ENCODE measurements at places on chromosomes 3 and 15.

DNA sequence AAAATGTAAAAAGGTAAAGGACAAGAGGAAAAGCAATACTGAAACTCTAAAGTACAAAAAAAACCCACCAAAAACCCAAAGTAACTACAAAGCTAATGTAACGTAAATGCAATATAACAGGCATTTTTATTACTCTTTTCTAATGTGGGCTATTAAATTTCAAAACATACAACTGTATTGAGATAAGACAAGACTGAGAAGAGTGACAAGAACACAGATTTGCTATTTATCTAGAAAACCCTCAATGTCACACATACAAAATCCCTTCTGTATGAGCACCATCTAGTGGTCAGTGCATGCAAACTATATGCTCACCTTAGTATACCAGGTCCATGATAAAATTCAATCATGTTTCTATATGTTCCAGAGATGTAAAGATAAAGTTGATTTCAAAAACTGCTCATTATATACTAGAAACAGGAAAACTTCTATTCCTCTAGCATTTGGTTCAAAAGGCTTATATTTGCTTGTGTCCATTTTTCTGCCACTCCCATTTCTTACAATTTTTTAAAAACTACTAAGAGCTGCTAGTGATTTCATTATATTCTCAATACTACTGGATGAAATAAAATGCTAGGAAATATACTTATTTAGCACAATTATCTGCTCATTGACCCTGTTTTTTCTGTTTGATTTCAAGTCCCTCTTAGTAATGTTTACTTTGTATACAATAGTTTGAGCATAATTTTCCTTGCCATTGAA, 111.4 kb downstream of the DLG1 start:
- no peak overlapping the region for H3K27ac ChIP-seq
- no peaks in the 10 kb centered on the region for H3K4me1 ChIP-seq
- H3K4me3 ChIP-seq: no peak overlapping the region
- DNase-seq: no peak

DNA sequence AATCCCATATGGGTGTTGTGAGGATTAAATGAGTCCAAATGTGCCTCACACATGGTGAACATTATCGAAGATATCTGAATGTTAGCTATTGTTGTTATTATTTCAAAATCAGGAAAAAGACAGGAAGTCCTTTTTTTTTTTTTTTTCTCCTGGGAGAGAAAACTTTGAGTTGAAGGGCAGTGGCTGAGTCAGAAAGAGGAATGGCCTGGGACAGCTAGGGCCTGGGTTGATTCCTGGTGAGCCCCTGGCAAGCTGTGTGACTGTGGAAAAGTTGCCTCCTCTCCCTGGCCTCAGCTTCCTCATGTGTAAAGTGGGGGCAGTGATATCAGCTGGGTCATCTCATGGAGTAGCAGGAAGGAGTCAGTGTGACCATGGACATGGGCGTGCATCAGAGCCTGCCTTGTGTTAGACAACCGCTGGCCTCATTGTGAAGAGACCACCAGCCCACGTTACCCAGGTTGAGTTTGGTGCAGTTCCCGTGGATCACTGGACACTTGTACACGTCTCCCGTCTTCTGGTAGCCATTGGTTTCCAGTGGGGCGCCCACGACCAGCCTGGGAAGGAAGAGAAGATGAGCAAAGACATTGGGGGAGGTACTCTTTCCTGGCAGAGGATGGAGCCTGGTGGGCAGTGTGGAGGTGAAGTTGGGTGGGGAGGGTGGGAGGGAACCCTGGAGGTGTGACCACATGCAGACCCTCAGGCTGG, 63.1 kb downstream of the ITGA11 start:
- no peaks in the 10 kb centered on the region for H3K27me3 ChIP-seq
- no peak for DNase-seq
- peaks cover 3% of the 10 kb centered on the region for H3K36me3 ChIP-seq
- peak overlapping the region; percentile 95 for H3K27ac ChIP-seq
- no peak overlapping the region for H3K4me3 ChIP-seq

DNA sequence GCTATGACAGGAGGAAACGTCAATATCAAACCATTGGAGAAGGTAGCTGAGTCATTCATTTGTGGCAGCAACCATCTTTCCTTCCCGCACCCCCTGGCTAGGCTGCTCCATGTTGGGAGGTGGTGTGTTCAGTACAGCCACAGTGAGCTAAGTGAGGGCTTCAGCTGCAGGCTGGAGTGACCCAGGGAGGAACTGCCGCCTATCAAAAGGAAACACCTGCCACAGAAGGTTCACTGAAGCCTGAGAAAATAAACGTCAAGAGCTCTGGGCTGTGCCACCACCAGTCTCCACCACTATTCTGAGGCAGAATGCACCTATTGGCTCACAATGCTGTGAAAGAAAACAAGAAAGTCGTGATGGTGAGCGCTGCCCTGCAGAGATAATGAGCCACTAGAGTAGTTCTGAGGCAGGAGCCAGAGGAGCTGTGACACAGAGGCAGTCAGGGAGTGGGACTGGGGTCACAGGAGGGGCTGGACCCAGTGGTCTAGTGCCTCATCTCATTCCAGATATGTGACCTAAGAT, 34.8 kb upstream of the CD47 start:
- H3K4me3 ChIP-seq: no peak overlapping the region
- DNase-seq: no peak
- H3K4me1 ChIP-seq: peaks cover 2% of the 10 kb centered on the region
- no peaks in the 10 kb centered on the region for H3K27me3 ChIP-seq

GRCh38 chr15:95442107-95442719, 888.3 kb upstream of the NR2F2 start:
- peak overlapping the region; percentile 9 for H3K27ac ChIP-seq
- H3K36me3 ChIP-seq: no peaks in the 10 kb centered on the region
- H3K27me3 ChIP-seq: no peaks in the 10 kb centered on the region
- DNase-seq: no peak
- peaks cover 21% of the 10 kb centered on the region for H3K4me1 ChIP-seq

- H3K27ac ChIP-seq: no peak overlapping the region
- H3K4me3 ChIP-seq: no peak overlapping the region
- no peaks in the 10 kb centered on the region for H3K27me3 ChIP-seq
- DNase-seq: no peak
- no peaks in the 10 kb centered on the region for H3K4me1 ChIP-seq
These were observed 72.3 kb downstream of the CORO2B start for GRCh38 chr15:68650901-68651709.

GRCh38 chr15:98789020-98789419, 140.7 kb downstream of the IGF1R start:
- no peak overlapping the region for H3K27ac ChIP-seq
- peaks cover 25% of the 10 kb centered on the region for H3K4me1 ChIP-seq
- no peak for DNase-seq
- H3K4me3 ChIP-seq: no peak overlapping the region

- H3K4me3 ChIP-seq: no peak overlapping the region
- H3K4me1 ChIP-seq: no peaks in the 10 kb centered on the region
- no peak for DNase-seq
- no peaks in the 10 kb centered on the region for H3K36me3 ChIP-seq
- H3K27me3 ChIP-seq: no peaks in the 10 kb centered on the region
- no peak overlapping the region for H3K27ac ChIP-seq
These were observed 394.1 kb upstream of the NECTIN3 start for GRCh38 chr3:110677506-110677905.

DNA sequence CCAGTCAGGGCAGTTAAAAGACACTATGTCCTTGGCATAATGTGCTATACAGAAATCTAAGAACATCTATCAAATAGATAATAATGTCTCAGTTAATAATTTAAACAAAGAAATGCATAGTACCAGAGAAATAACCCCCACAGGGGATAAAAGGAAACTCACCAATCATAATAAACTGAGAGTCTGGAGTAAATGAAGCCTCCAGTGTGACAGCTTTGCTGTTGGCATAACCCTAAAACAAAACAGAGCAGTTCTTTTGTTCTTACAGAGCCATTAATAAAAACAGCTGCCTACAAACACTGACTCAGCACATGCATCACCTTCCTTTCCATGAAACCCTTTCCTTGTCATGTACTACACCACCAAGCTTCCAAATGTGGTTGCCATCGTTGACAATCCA, 13.5 kb downstream of the PPM1M start:
- H3K27ac ChIP-seq: no peak overlapping the region
- H3K4me1 ChIP-seq: no peaks in the 10 kb centered on the region
- H3K27me3 ChIP-seq: no peaks in the 10 kb centered on the region

- H3K4me3 ChIP-seq: no peak overlapping the region
- H3K27ac ChIP-seq: no peak overlapping the region
- no peak for DNase-seq
- peaks cover 2% of the 10 kb centered on the region for H3K4me1 ChIP-seq
These were observed 70.1 kb downstream of the ZNF609 start for GRCh38 chr15:64530472-64530871.

- no peak overlapping the region for H3K27ac ChIP-seq
- no peaks in the 10 kb centered on the region for H3K4me1 ChIP-seq
- DNase-seq: no peak
- no peak overlapping the region for H3K4me3 ChIP-seq
These were observed 218.5 kb downstream of the BBX start for GRCh38 chr3:107740992-107741896.

- H3K36me3 ChIP-seq: no peaks in the 10 kb centered on the region
- H3K27ac ChIP-seq: peak overlapping the region; percentile 84
- peak overlapping the region; percentile 89 for H3K4me3 ChIP-seq
- no peaks in the 10 kb centered on the region for H3K27me3 ChIP-seq
- no peaks in the 10 kb centered on the region for H3K4me1 ChIP-seq
These were observed 748.5 kb downstream of the ROBO1 start for GRCh38 chr3:79019137-79019923.

GRCh38 chr15:100878648-100879047, 983 bp upstream of the ALDH1A3 start:
- no peaks in the 10 kb centered on the region for H3K27me3 ChIP-seq
- no peak overlapping the region for H3K27ac ChIP-seq
- no peaks in the 10 kb centered on the region for H3K36me3 ChIP-seq
- H3K4me1 ChIP-seq: peaks cover 13% of the 10 kb centered on the region
- peak overlapping the region; percentile 66 for H3K4me3 ChIP-seq

GRCh38 chr15:57649138-57649537, 57.4 kb upstream of the POLR2M start:
- H3K27me3 ChIP-seq: no peaks in the 10 kb centered on the region
- no peaks in the 10 kb centered on the region for H3K36me3 ChIP-seq
- peaks cover 4% of the 10 kb centered on the region for H3K4me1 ChIP-seq
- H3K4me3 ChIP-seq: no peak overlapping the region
- no peak overlapping the region for H3K27ac ChIP-seq

DNA sequence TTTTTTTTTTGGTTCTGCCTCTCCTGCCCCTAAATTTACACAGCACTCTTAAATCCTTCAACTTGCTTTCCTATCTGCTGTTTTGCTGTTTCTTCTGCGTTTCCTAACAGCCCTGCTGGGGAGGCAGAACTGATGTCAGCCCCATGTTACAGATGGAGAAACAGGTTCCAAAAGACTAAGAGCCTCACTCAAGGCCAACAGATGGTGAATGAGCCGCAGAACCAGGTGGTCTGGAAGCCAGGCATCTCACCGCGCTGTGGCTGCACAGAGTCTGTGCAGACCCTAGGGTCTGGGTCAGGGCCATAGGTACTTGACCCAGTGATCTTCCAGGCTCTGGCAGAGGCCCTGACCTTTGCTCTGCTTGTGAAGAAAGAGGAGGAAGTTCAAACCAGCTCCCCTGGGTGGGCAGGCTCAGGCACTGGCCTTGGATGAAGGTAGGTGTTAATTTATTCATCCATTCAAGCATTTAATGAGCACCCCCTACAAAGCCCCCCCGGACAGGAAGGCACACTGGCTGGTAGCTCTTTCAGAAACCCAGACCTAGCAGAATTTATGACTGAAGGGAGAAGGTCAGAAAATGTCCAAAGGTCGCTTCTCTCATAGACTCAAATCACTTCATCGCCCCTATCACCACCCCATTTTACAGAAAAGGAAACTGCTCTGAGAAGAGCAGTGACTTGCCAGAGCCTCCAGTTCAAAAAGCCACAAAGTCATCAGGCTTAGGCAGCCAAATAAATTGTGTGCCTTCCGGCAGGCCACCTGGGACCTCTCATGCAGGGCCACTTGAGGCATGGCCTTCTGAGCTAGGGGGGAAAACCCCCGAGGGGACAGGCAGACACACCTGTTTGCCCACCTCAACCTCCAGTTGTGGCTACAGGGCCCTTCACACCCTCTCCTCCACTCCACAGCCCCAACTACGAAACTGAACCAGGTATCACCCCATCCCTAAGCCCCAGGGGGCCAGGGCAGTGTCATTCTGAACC, 2.7 kb downstream of the CHDH start:
- no peak for DNase-seq
- no peak overlapping the region for H3K4me3 ChIP-seq
- H3K36me3 ChIP-seq: no peaks in the 10 kb centered on the region
- H3K4me1 ChIP-seq: peaks cover 21% of the 10 kb centered on the region
- no peak overlapping the region for H3K27ac ChIP-seq
- H3K27me3 ChIP-seq: no peaks in the 10 kb centered on the region

GRCh38 chr3:162112719-162113118, 616.1 kb downstream of the OTOL1 start:
- no peak overlapping the region for H3K27ac ChIP-seq
- no peak overlapping the region for H3K4me3 ChIP-seq
- H3K36me3 ChIP-seq: no peaks in the 10 kb centered on the region
- no peak for DNase-seq
- no peaks in the 10 kb centered on the region for H3K4me1 ChIP-seq

DNA sequence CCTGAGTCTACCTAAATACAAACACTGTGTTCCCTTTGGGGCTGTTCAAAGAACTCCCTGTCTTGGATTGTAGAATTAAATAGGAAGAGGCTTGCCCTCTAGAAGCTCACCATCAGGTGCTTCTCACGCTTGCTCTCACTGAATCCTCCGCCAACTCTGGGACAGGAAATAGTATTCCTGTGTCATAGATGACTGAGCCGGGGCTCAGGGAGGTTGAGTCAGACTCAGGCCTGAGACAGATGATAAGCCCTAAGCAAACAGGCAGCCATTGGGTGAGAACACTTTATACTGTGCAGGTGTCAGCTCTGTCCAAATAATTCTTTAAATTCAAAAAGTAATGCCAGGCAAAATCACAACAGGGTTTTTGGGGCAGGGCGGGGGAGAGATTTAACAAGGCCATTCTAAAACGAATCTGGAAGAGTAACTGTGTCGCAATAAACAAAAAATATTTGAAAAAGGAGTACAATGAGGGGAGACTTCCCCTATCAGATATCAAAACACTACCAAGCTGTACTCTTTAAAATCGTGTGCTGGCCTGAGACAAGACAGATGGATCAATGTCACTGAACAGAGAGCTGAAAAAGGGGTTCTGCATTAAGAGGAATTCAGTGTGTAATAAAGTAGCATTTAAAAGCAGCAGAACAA, 59.0 kb downstream of the EPHB3 start:
- H3K4me1 ChIP-seq: no peaks in the 10 kb centered on the region
- no peaks in the 10 kb centered on the region for H3K36me3 ChIP-seq
- no peak for DNase-seq
- H3K27me3 ChIP-seq: no peaks in the 10 kb centered on the region
- no peak overlapping the region for H3K27ac ChIP-seq
- no peak overlapping the region for H3K4me3 ChIP-seq

Measured in thoracic aorta (tissue), 2 donors.